Fibroblast of skin of right quadriceps (primary cell): ENCODE measurements at places on chromosomes 7 and 10.

DNA sequence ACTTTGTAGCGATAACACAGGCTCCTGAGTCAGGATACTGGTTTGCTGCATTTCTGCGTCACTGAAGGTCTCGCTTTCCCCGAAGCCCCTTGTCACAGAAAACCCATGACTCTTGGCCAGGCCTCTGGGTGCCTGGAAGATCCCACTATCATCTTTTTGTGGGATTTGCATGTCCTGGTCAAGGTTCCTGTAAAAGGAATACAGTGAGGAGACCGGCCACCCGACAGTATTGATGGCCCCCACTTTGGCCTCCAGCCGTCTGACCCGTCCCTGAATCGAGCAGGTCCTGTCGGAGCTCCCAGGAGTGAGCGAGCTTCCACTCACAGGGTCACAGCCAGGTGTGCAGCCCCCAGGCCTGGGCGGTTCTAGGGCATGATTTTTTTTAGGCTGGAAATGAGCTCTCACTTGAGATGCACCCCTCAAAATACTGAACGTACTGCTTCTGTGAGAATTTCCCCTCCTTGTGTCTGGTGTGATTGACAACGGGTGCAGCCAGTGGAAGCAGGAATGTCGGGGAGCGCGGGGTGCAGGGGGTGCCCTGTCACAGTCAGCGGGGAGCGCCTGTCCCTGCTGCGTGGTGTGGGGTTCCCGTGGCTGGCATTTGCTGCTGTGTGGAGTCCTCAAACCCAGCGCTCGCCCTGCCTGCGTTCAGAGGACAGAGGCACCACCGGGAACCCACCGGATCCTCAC, 75.8 kb downstream of the DNAJB6 start:
- no peak for DNase-seq

- DNase-seq, result peak; percentile 35
These were observed 227.8 kb upstream of the LRRTM3 start for GRCh38 chr10:66698069-66698468.

- DNase-seq, result no peak
These were observed 113.8 kb downstream of the EBF3 start for GRCh38 chr10:129850316-129850715.

DNA sequence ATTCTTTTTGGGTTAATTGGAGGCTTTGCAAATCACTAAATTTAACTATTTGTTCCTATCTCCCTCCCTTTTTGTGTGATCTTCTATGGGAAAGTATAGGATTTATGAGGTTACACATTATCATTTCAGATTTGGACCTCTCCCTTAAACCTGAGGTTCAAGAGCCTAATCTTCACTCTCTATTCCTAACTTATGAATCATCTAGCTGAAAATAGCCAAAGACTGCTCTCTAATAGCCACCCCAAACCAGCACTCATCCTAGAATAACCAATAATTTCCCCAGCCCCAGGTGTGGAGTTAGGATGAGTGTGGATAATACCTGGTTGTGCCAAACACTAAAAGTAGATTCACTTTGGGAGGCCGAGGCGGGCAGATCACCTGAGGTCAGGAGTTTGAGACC, 499.2 kb downstream of the GFRA1 start:
- no peak for DNase-seq

DNA sequence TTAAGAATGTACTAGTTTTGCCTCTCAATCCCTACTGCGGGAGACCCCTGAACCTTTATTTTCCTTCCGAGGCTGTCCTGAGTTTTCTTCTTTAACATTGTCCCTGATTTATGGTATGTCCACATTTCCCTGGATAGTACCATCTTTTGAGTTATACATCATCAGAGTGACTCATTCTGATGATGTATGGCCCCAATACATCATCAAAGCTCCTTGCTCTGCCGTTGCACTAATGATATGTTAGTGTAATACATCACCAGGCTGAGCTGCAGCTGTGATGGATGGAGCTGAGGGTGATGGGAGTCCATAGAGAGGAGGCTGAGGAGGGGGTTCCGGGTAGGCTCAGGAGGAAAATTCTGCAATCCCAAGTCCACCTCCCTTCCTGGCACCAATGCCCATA, 986.5 kb downstream of the KCNMA1 start:
- DNase-seq, result peak; percentile 42

GRCh38 chr10:99927721-99928280, 81.9 kb downstream of the DNMBP start:
- DNase-seq, result no peak

DNA sequence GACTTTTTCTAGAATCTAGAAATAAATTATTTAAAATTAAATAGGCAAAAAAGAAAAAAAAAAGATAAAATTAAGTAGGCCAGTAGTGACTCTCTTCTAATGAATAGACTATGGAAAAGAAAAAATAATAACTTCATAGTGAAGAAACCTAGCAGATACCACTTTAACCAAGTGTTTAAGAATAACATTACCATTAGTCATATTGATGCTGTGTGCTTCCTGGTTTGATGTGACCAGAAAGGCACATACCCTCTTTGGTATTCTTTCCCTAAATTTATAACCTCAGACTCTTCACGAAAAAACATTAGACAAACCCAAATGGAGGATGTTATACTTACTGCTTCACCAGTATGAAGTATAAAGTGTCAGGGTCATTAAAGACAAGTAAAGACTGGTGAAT, 42.6 kb downstream of the KIF20B start:
- DNase-seq, result peak; percentile 61

- DNase-seq, result peak; percentile 12
These were observed 365.3 kb downstream of the REEP3 start for GRCh38 chr10:63886281-63887022.
